ENCODE measurements at places on chromosomes 1 and 21. TPM values are rescaled to one million over a fixed set of nuclear protein-coding genes. Genes with fewer than 3 reads are reported as not detected.
A peak's percentile ranks its signal among the peaks of the same experiment; 100 is the strongest.

GRCh38 chr1:17596651-17597509 is 57.4 kb downstream of the ARHGEF10L start:
- H3K4me1 ChIP-seq: no peaks in the 10 kb centered on the region
- H3K27ac ChIP-seq: no peak overlapping the region
- no peak overlapping the region for H3K4me3 ChIP-seq

DNA sequence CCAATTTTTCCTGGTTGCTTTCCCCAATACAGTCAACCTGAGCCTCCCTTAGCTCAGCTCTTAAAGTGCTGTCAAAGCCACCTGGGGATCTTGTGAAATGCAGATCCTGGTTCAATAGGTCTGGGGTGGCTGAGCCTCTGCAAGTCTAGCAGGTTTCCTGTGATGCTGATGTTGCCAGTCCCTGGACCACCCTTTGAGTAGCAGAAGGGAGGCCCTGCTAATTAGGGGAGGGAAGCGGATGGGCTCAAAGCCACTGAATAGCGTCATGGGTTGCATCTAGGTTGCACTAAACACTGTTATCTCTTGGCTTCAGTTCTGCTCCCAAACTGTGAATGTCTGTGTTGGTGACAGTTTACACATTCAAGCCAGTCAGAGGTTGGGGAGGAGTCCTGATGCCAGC is 127.2 kb downstream of the KAZN start:
- no peak for DNase-seq
- H3K27ac ChIP-seq: no peak overlapping the region
- H3K4me3 ChIP-seq: no peak overlapping the region

- H3K27ac ChIP-seq: no peak overlapping the region
- no peak for DNase-seq
- no peaks in the 10 kb centered on the region for H3K4me1 ChIP-seq
- H3K4me3 ChIP-seq: no peak overlapping the region
These were observed 6.2 kb downstream of the DNMT3L start for GRCh38 chr21:44255511-44255981.

DNA sequence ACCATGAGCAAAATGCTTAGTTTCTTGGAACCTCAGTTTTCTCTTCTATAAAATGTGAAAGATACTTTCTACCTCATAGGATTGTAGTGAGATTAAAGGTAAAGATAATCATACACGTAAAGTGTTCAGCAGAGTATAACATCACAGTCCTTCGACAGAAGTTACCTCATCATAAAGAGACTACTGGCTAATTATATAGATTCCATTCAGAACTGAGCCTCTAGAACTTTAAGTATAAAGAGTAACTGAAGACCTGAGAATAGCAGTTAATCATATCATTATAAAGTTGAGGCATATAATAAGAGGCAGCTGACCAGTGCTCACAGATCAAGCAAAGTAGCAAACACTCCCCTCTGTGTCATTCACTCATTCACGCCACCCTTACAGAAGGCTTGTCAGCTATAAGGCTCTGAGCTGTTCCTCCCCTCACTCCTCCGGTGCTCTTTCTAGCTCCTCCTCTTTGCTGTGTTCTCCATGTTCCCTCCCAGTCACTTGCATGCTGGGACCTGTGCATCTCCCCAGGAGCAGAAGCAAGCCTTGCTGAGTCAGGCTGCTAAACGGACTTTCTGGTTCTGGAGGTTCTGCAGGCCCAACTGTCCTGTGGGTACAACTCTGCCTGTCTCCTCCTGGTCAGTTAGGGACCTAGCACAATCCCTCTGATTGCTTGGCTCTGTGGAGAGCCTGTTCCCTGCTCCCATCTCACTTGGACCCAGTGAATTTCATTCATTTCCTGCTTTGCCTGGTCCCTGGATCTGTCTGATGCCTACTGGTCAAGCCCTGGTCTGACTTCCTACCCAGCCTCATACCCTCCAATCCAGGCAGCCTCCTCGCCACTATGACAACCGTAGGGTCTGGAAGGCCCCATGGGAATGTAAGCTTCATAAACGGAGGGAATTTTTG is 28.3 kb upstream of the LY9 start:
- H3K36me3 ChIP-seq: no peaks in the 10 kb centered on the region
- H3K4me3 ChIP-seq: peak overlapping the region; percentile 69
- DNase-seq: no peak
- peaks cover 19% of the 10 kb centered on the region for H3K4me1 ChIP-seq

The CITED4 gene
- 16.4 TPM for polyA plus RNA-seq

The FNDC5 gene
- polyA plus RNA-seq: 0.77 TPM

GRCh38 chr1:31715087-31715872 is 11.5 kb upstream of the COL16A1 start:
- peaks cover 7% of the 10 kb centered on the region for H3K4me1 ChIP-seq
- H3K27me3 ChIP-seq: peaks cover 19% of the 10 kb centered on the region
- H3K36me3 ChIP-seq: no peaks in the 10 kb centered on the region
- H3K27ac ChIP-seq: no peak overlapping the region
- peak overlapping the region; percentile 26 for H3K4me3 ChIP-seq

- H3K36me3 ChIP-seq: no peaks in the 10 kb centered on the region
- no peak for DNase-seq
- no peaks in the 10 kb centered on the region for H3K4me1 ChIP-seq
- no peak overlapping the region for H3K27ac ChIP-seq
These were observed 61.8 kb upstream of the DAB1 start for GRCh38 chr1:57485643-57486042.

The DIPK1A gene
- polyA plus RNA-seq: 15.7 TPM

GRCh38 chr21:45109831-45110492 is 35.6 kb downstream of the ADARB1 start:
- H3K4me1 ChIP-seq: peaks cover 25% of the 10 kb centered on the region
- H3K27me3 ChIP-seq: no peaks in the 10 kb centered on the region
- no peaks in the 10 kb centered on the region for H3K36me3 ChIP-seq

DNA sequence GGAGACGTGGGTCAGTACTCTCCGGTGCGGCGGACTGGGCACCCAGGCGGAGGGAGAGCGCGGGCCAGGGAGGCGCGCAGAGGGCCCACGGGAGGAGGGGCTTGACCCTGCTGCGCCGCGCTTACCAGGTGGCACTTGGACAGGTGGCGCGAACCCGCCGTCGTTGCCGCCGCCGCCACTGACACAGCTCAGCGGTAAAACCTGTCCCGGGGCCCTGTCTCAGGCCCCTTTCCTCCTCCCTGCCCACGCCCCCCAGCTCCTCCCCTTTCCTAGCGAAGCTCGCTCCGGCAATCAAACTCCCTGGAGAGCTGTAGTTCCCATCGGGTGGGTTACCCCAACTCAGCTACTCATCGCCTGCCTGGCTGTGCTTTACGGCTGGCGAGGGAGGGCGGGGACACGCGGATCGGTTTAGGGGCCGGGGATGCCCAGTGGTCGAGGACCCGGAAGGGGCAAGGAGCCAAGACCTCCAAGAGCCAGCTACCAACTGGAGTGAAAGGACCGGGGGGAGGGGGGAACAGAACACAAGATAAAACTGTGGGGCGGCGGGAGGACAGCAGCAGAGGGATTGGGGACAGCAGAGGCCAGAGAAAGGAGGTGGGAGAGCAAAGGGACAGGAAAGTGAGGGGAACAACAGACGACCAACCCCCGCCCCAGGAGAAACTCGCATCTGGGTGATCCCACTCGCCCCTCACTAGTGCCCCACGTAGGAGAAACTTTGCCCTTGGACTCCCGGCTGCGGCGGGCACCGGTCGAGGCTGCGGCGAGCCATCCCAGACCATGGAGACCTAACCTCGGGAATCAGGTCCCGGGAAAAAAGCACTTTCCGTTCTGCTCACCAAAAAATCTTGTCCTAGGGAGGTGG is 2.9 kb downstream of the GFI1 start:
- DNase-seq: peak; percentile 33
- H3K4me1 ChIP-seq: peaks cover 30% of the 10 kb centered on the region

DNA sequence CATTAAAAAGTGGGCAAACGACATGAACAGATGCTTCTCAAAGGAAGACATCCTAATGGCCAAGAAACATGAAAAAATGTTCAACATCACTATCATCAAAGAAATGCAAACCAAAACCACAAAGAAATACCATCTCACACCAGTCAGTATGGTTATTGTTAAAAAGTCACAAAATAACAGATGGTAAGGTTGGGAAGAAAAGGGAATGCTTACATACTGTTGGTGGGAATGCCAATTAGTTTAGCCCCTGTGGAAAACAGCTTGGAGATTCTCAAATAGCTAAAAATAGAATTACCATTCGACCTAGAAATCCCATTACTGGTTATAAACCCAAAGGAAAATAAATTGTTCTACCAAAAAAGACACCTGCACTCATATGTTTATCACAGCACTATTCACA is 369.4 kb downstream of the KCNH1 start:
- no peak for DNase-seq
- no peak overlapping the region for H3K4me3 ChIP-seq
- H3K4me1 ChIP-seq: no peaks in the 10 kb centered on the region
- no peaks in the 10 kb centered on the region for H3K36me3 ChIP-seq

The KMO gene
- 0.06 TPM for polyA plus RNA-seq

The CNKSR1 gene
- not detected for polyA plus RNA-seq

DNA sequence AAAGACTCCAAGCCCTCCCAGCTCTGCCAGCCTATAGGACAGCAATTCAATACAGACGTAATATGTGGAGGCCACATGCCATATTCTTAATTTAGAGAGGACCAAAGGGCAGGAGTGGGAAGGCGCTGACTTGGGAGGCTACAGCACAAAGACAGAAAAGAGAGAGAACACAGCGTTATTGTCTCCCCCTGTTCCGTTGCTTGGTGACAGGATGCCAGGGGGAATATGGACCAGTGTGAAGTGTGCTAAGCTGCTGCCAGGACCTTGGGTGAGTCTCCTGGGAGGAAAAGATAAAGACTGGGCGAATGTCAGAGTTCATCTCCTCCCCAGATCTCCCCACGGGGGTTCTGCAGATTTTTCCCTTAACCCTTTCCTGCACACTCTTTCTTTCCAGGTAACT is 102.1 kb upstream of the ADAR start:
- H3K27ac ChIP-seq: no peak overlapping the region
- no peaks in the 10 kb centered on the region for H3K36me3 ChIP-seq
- H3K4me1 ChIP-seq: no peaks in the 10 kb centered on the region
- no peaks in the 10 kb centered on the region for H3K27me3 ChIP-seq
- H3K4me3 ChIP-seq: no peak overlapping the region

- no peaks in the 10 kb centered on the region for H3K36me3 ChIP-seq
- no peak overlapping the region for H3K27ac ChIP-seq
- no peaks in the 10 kb centered on the region for H3K4me1 ChIP-seq
- H3K4me3 ChIP-seq: no peak overlapping the region
These were observed 7.0 kb downstream of the COLGALT2 start for GRCh38 chr1:184030433-184031091.

- no peaks in the 10 kb centered on the region for H3K27me3 ChIP-seq
- H3K4me3 ChIP-seq: no peak overlapping the region
- H3K27ac ChIP-seq: no peak overlapping the region
- no peak for DNase-seq
- H3K36me3 ChIP-seq: no peaks in the 10 kb centered on the region
- peaks cover 4% of the 10 kb centered on the region for H3K4me1 ChIP-seq
These were observed 6.0 kb downstream of the TFF1 start for GRCh38 chr21:42360317-42360716.

DNA sequence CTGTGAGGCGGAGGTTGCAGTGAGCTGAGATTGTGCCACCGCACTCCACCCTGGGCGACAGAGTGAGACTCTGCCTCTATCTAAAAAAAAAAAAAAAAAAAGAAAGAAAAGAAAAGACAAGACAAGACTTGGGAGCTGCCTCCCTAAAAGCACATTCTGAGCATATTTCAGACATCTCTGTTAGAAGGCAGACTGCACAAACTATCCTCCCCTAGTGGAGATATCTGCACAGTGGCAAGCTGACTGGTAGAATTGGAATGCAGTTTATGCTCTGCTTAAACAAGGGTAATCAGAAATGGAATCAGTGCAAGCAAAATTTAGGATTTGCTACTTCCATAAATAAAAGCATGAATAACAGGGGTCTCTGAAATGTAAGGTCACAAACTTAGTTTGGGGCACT is 31.8 kb downstream of the GNG4 start:
- H3K27ac ChIP-seq: no peak overlapping the region
- no peaks in the 10 kb centered on the region for H3K4me1 ChIP-seq
- DNase-seq: no peak
- no peaks in the 10 kb centered on the region for H3K27me3 ChIP-seq
- no peak overlapping the region for H3K4me3 ChIP-seq

The CTSE gene
- not detected for polyA plus RNA-seq

DNA sequence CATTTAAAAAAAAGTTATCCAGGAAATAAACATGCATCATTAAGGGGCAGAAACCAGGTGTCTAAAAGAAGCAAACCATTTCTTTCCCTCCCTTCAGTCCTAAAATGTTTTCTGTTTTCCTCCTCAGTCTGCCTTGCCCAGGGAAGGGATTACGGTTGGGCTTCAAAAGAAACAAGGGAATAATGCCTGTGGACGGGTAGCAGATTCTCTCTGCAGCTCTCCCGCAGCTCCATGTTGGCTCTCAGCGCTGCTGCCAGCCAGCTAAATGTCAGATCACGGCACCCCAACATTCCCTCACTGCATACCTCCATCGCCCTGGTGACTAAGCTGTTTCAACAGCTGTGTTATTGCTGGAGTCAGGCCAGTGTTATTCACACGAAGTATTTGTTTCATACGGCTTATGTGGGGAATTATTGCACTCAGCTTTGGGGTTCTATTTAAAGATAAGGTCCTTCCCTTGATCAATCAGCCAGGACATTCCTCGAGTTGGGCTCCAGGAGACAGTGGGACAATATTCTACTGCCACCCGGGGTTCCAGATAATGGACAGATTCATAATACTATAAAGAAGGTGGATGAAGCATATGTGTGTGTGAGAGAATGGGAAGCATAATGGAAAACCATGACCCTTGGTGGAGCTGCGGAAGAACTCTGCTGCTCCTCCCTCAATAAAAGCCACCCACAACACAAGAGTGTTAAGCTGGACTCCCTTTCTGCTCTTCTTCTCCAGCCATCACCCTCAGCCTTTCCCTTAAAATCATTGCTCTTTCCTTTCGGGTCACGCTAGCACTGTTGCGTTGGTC is 58.2 kb downstream of the WLS start:
- no peaks in the 10 kb centered on the region for H3K36me3 ChIP-seq
- no peak overlapping the region for H3K4me3 ChIP-seq
- no peak overlapping the region for H3K27ac ChIP-seq

The HEYL gene
- not detected for polyA plus RNA-seq

The PEA15 gene
- polyA plus RNA-seq: 9.1 TPM

DNA sequence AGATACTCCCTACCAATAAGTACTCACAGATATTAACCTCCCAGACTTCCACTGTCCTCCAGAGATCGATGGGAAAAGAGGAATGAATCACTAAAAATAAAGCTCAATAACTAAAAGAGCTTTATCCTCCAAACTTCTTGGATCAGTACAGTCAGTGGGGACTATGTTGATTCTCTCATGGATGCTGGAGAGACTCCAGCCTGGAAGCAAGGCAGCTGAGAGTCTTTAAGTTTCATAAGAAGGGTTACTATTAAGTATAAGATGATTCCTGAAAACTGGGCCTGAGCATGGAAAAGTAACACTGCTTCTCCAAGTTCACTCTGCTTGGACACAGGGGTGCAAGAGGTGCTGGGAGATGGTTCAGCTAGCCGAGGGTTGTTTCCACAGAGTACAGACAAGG is 6.2 kb upstream of the DDR2 start:
- H3K4me3 ChIP-seq: no peak overlapping the region
- DNase-seq: no peak
- H3K27ac ChIP-seq: no peak overlapping the region
- H3K36me3 ChIP-seq: no peaks in the 10 kb centered on the region
- no peaks in the 10 kb centered on the region for H3K27me3 ChIP-seq

- H3K27ac ChIP-seq: no peak overlapping the region
- no peaks in the 10 kb centered on the region for H3K27me3 ChIP-seq
- no peak overlapping the region for H3K4me3 ChIP-seq
- peaks cover 10% of the 10 kb centered on the region for H3K4me1 ChIP-seq
These were observed 25.2 kb downstream of the ANP32E start for GRCh38 chr1:150210706-150211105.

The PDC gene
- polyA plus RNA-seq: not detected

GRCh38 chr1:67537667-67538018 is 107.4 kb upstream of the SERBP1 start:
- no peak overlapping the region for H3K27ac ChIP-seq
- no peak overlapping the region for H3K4me3 ChIP-seq
- H3K4me1 ChIP-seq: no peaks in the 10 kb centered on the region
- H3K27me3 ChIP-seq: no peaks in the 10 kb centered on the region
- no peaks in the 10 kb centered on the region for H3K36me3 ChIP-seq

The S100A1 gene
- 0.07 TPM for polyA plus RNA-seq

The BRDT gene
- polyA plus RNA-seq: not detected
